ENCODE measurements at places on chromosomes 7 and 10.

GRCh38 chr7:138752518-138753149 lies 45.2 kb upstream of the TMEM213 start:
- DNase-seq: no peak

DNA sequence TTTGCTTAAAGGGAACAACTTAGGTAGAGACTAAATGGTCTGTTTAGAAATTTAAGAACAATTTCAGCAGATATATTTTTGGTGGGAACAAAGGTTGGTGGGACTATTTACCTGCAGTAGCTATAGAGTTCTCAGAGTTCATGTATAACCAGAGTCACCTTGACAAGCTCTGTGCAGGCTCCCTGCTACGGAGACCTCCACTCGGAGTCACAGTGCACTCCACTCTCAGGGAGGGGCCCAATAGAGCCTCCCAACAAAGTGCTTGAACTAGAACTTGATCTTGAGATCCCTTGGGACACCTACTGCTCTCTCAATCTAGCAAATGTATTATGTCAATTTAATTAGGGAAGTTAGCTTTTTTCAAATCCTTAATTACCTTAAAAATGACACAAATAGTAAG lies 2.3 kb downstream of the MYPN start:
- no peak for DNase-seq

DNA sequence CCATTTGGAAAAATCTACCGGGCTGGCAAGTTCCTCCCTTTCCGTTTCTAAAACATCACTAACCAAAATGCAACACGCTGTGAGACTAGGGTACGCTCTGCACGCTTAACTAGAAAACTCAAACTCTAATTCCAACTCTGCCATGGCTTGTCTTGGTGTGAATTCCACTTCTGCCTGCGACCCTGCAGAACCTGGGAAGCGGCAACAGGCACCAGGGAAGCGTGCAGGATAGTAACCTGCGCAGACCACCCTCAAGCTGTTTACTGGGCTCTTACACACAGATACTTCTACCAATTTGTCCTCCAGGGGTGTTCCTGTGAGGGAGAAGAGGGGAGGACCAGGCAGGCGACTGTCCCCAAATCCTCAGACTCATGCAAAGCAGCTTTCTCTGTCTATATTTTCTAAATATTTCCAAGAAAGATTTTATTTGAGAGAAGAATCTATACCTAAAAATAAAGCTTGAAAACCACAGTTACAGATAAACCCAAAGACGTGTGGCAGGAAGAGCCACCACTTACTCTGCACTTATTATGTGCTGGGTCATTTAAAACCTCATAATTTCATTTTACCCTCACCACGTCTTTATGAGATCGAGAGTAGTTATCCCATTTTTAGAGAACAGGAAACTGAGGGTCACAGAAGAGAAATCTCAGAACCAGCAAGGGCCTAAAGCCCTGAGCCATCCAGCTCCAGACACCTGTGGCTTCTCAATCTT lies 52.9 kb downstream of the CPXM2 start:
- no peak for DNase-seq

GRCh38 chr10:51076299-51076841 lies 2.1 kb downstream of the PRKG1 start:
- no peak for DNase-seq

- DNase-seq: peak; percentile 75
Measured at GRCh38 chr7:107463139-107464078, 6.4 kb upstream of the GPR22 start.

- no peak for DNase-seq
Measured at GRCh38 chr7:100477871-100478267, 1.1 kb downstream of the TSC22D4 start.
